Activated T-helper 1 cell treated with anti-CD3 and anti-CD28 coated beads, Interleukin-2, amount 50 U/mL, for 16 hours (primary cell): ENCODE measurements at places on chromosomes 6 and 20.

DNA sequence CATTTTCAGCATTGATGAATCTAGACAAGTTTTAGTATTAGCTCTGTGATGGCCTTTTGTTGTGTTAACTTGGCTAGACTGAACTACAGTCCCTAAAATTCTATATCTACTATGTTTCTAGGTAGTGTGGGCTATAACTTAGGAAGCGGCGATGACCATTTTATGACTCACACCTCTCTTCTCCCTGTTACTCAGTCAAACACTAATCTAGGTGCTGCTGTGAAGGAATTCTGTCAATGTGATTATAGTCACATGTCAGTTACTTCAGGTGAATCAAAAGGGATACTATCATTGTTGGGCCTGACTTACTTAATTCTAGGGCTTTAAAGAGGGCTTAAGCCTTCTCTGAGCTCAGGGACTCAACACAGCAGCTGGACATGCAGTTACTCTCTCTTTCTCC lies 691.5 kb upstream of the MAP3K7 start:
- no peak for DNase-seq

DNA sequence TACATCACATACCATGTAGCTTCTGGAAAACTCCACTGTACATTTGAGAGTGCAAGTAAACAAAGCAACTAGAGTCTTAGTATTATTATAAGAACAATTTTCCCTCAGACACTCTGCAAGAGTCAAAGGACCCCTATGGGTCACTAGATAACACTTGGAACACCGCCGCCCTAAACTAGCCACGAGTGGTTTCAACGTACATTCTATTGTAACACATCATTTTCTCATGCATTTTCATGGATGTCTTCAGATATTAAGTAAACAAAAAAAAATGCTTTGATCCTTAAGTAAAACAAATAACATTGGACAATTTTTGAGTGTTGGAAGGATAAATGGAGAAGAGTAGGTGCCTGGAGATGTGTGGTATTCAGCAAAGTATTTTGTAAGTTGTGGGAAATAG lies 3.2 kb upstream of the RNF146 start:
- DNase-seq = no peak

DNA sequence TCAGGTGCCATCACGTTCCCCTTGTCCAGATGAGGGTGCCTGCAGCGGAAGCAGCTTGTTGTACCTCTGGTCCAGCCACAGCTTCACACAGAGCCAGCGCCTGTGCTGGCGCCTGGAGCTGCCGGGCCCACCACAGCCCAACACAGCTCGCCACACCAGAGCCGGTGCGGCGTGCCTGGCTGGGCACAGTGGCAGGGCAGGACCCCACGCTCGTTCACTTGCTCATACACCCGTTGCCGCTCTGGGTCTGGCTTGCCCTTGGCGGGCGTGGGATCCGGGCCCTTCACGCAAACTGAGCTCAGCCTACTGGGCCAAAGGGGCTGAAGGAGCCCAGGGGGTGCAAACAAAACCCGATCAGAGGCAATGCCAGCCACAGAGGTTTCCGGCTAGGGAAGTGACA lies 492.5 kb upstream of the MANEA start:
- no peak for DNase-seq

DNA sequence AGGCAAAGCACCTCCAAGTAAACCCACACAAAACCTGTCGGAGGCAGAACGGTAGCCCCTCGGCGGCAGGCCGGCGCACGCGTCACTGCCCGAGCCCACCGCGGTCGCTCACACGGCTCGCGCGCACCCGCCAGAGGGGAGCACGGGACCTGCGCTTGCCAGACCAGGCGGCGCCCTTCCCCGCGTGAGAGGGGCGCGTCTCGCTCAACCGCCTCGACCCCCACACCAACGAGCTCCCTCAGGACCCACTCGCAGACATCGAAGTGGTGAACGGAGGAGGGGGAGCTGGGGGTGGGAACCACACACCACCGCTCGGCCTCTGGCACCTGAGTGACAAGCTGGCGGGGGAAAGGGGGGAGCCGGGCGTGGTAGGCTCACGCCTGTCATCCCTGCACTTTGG lies 1513.4 kb upstream of the DEFB115 start:
- no peak for DNase-seq

DNA sequence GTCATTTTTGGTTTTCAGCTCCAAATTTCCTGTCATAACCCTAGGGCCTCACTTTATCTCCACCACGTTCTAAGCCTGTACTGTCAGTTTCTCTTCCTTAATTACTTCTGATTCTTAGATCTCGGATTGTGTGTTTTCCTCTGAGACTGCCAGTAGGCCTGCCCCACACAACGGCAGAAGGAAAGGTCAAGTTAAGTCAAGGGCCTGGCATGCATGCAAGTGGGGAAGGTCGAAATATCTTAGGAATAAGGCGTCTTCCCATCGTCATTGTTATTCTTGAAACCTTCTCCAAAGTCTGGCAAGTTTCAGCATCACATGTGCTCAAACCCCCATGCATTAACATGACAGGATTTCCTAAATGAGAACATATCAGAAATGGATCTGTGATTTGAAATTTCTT lies 203.5 kb upstream of the TSHZ2 start:
- no peak for DNase-seq

DNA sequence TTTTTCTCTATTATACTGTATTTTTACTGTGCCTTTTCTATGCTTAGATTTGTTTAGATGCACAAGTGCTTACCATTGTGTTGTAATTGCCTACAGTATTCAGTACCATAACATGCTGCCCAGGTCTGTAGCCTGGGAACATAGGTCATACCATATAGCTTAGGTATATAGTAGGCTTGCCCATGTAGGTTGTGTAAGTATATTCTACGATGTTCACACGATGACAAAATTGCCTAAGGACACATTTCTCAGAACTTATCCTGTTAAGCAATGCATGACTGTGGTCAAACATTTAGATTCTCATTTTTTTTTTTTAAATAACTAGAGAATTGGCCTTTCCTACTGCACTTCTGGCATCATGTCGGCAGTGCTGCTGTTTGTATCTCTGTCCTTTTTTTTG lies 253.7 kb upstream of the SUPT3H start:
- no peak for DNase-seq
